ENCODE measurements at places on chromosomes 11 and 22. TPM values are rescaled to one million over a fixed set of nuclear protein-coding genes. Genes with fewer than 3 reads are reported as not detected.

Gene OR51B5
- 0.40 TPM for total RNA-seq

Gene PLAAT4
- total RNA-seq, result 110 TPM

Gene DEFB131B
- not detected for total RNA-seq

Gene PANX3
- total RNA-seq, result not detected

Gene C11orf91
- total RNA-seq, result not detected

Gene OR5M8
- total RNA-seq, result not detected

Gene MYO7A
- total RNA-seq, result 0.57 TPM

Gene CCDC73
- total RNA-seq, result not detected

Gene FJX1
- total RNA-seq, result not detected

Gene CEP57
- total RNA-seq, result 61.5 TPM

Gene ALKBH3
- total RNA-seq, result 28.8 TPM

Gene OR8K1
- total RNA-seq, result not detected

Gene MED15
- total RNA-seq, result 251 TPM

Gene RCOR2
- not detected for total RNA-seq

Gene SCN4B
- not detected for total RNA-seq

Gene SF1
- 1,622 TPM for total RNA-seq

Gene POGLUT3
- 7.7 TPM for total RNA-seq

Gene FADS2
- 5.2 TPM for total RNA-seq

Gene STK33
- total RNA-seq, result 0.62 TPM

Gene PHF21B
- total RNA-seq, result not detected

Gene NAV2
- total RNA-seq, result 0.96 TPM

Gene RRP8
- 18.5 TPM for total RNA-seq

Gene SNX32
- total RNA-seq, result 0.34 TPM

Gene EWSR1
- 323 TPM for total RNA-seq

Gene TREH
- not detected for total RNA-seq

Gene APOBEC3B
- 1.5 TPM for total RNA-seq

Gene APOL2
- 36.9 TPM for total RNA-seq

Gene SLC15A3
- total RNA-seq, result 3.5 TPM

Gene MS4A6A
- total RNA-seq, result 8.2 TPM

Gene MAP4K2
- 99.2 TPM for total RNA-seq

Gene CTSW
- 19.7 TPM for total RNA-seq

Gene HTR3B
- not detected for total RNA-seq

Gene KCNQ1OT1
- 0.23 TPM for total RNA-seq

Gene PHOX2A
- not detected for total RNA-seq

Gene MMP11
- total RNA-seq, result 0.76 TPM

Gene NXPE2
- not detected for total RNA-seq

Gene CDC45
- total RNA-seq, result 0.32 TPM

Gene KDELR3
- not detected for total RNA-seq

Gene RIBC2
- 2.4 TPM for total RNA-seq

Gene TRMU
- total RNA-seq, result 54.8 TPM

Gene UPK3A
- 0.37 TPM for total RNA-seq

Gene ZNF280A
- total RNA-seq, result not detected

Gene IZUMO1R
- not detected for total RNA-seq

Gene BCO2
- 2.7 TPM for total RNA-seq

Gene FAM227A
- total RNA-seq, result 0.91 TPM

Gene NRIP3
- total RNA-seq, result 4.4 TPM

Gene DNAJB7
- total RNA-seq, result not detected

Gene KCNA4
- total RNA-seq, result not detected

Gene NNMT
- not detected for total RNA-seq

Gene MYBPC3
- 0.10 TPM for total RNA-seq

All from T-helper 17 cell (primary cell).